ENCODE measurements at places on chromosomes 16 and 17. TPM values are rescaled to one million over a fixed set of nuclear protein-coding genes. Genes with fewer than 3 reads are reported as not detected.

The KRT12 gene
- total RNA-seq: not detected

The ZNF205 gene
- total RNA-seq: 14.2 TPM

The HOXB3 gene
- total RNA-seq: 7.1 TPM

The VASN gene
- total RNA-seq: 133 TPM

The FAM20A gene
- 2.2 TPM for total RNA-seq

The CD300LG gene
- not detected for total RNA-seq

The NPIPB9 gene
- 3.9 TPM for total RNA-seq

The ADAD2 gene
- total RNA-seq: not detected

The KRT10 gene
- total RNA-seq: 3.0 TPM

The KRTAP1-1 gene
- not detected for total RNA-seq

The TBX21 gene
- not detected for total RNA-seq

The TNFRSF17 gene
- not detected for total RNA-seq

The KCNJ18 gene
- not detected for total RNA-seq

The CACNG5 gene
- not detected for total RNA-seq

Data from fibroblast of villous mesenchyme (primary cell).